ENCODE measurements at places on chromosomes 2 and 18.

GRCh38 chr2:214246417-214246816 is 164.4 kb upstream of the VWC2L start:
- no peak for DNase-seq

DNA sequence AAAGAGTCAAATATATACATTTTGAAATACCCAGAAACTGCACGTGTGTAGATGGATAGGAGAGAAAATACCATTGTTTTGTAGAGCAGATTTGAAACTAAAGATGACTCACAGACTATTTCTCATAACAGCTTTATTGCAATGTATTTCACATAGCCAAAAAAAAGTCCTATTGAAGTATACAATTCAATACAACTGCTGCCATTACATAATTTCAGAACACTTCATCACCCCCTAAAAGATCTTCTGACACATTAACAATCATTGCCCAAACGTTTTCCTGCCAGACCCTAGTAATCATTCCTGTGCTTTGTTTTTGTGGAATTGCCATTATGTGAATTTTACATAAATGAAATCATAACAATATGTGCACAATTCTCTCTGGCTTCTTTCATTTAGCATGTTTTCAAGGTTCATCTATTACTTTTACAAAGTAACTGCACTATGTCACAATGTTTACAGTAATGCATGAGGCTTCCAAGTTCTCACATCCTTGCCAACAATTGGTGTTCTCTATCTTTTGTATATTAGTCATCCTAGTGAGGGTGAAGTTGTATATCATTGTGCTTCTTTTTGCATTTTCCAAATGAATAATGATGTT is 378.6 kb upstream of the CWC22 start:
- DNase-seq, result no peak

DNA sequence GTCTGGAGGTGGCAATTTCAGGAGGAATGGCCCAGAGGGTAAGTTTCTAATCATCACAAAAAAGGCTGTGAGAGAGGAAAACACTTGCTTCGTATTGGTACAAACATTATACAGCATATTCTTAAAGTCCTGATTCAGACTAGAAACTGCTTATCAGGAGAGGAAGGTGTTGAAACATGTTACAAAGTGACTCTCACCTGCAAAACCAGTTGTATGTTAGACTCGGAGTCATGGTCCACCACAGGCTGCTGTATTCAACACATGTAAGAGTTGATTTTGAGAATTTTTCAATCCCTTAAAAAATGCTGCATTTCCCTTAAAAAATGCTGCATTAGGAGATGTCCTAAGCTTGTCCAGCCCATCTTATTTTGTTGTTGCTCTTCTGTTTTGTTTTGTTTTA is 61.5 kb downstream of the MBP start:
- no peak for DNase-seq

DNA sequence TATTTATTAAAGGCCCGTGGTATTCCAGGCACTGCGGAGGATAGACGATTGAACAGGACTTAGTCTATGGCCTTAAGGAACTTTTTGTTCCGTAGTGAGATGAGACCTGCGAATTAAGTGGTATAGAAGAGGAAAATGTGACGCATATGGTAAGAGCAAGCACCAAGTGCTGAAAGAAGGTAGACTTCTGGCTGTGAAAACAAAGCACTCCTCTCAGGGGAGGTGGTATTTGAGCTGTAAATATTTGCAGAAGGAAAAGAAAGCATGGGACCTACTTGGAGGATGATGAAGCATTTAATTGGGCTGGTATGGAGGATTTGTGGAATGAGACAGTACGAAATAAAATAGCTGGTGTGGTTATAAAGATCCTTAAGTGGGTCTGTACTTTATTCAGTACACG is 62.5 kb downstream of the GPR39 start:
- no peak for DNase-seq

DNA sequence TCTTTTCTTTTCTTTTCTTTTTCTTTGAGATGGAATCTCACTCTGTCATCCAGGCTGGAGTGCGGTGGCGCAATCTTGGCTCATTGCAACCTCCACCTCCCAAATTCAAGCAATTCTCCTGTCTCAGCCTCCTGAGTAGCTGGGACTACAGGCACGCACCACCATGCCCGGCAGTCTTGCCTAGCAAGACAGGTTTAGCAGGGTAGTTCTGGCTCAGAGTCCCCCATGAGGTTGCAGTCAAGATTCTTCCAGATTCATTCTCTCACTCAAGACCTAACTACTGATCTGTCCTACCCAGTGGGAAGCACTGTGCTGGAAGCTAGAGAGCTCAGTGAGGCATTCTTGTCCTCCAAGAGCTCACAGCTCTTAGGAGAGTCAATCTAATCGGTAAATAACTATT is 17.6 kb upstream of the ZAP70 start:
- no peak for DNase-seq

- DNase-seq, result no peak
Measured at GRCh38 chr2:160022162-160022561, 40.3 kb downstream of the PLA2R1 start.

DNA sequence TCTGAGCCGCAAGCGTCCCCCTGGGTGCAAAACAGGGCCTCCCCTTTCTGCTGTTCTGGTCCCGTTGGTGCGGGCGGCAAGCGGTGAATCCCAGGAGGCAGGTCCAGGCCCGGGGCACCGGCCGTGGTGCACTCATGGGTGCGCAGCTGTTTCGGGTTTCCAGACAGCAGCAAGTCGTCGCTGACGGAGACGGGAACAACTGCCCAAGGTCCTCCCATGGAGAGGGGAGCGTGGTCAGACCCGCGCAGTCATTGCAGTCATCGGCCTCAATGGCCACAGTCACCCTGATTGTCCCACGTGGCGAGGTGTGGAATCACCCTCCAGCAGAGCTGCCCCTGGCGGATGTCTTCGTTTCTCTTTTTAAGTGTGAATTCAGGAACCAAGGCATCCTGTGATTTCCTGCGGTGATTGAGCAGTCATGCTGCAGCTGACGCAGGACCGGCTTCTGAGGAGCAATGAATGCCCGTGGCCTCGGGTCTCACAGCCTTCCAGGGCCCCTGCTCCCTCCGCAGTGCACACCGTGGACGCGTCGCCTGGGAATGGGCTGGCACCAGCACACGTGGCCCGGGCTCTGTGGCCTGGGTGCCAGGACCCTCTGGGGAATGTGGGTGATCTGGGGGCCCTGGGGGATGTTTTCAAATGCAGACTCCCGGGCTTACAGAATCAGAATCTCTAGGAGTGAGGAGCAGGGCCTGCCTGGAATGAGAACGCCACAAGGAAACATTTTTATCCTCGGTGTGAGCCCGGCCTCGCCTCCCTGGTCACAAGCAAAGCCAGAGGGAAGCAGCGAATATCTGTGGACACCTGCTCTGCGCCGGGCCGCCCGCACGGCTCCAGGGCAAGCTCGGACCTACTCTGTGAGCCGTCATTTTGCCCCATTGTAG is 244.2 kb upstream of the SALL3 start:
- no peak for DNase-seq

DNA sequence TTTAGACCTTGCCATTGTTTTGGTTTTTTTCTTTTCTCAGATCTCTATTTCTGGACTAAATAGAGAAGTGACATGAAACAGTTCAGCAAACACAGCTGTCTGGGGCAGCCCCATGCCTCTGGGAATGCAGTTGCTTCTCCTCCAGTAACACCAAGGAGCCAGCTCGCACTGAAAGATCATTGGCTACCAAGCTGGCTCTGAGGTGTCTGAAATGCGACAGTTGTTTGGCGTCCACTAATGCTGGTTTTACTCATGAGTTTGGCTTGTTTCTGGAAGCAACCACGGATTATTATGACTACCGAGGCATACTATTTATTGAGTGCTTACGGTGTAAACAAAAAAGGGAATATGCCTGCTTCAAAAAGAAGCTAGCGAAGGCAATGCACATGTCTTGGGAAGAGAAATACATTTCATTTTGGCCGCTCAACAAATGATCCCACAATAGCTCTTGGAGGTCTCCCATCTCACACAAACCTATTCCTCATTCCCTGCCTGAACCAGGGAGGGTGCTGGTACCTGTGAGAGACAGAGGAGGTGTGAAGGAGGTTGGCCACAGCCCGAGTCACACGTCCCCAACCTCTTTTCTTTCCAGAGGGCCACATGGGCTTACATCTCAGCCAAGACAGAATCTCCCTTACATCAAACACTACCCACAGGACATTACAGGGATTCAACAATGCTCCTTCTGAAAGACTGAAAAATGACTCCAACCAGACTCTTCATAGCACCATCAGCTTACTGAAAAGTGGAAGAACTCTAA is 37.5 kb upstream of the NEB start:
- no peak for DNase-seq

DNA sequence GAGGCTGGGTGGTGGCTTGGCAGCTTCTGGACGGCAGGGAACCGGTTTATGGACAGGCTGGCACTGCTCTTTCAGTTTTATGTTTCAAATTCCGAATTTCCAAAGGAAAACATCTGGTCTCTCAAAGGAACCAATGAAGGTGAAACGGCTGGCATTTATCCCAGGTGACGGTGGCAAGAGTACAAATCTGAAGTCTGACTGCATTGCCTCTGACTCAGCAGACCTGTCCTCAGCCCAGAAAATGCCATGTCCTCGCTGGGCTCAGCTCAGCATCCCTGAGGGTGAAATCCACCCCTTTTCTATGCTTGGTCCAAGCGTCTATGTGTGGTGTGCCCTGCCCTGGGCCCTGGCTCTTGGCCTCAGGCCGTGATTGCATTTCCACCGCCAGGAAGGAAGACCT is 38.1 kb downstream of the NAPG start:
- no peak for DNase-seq

DNA sequence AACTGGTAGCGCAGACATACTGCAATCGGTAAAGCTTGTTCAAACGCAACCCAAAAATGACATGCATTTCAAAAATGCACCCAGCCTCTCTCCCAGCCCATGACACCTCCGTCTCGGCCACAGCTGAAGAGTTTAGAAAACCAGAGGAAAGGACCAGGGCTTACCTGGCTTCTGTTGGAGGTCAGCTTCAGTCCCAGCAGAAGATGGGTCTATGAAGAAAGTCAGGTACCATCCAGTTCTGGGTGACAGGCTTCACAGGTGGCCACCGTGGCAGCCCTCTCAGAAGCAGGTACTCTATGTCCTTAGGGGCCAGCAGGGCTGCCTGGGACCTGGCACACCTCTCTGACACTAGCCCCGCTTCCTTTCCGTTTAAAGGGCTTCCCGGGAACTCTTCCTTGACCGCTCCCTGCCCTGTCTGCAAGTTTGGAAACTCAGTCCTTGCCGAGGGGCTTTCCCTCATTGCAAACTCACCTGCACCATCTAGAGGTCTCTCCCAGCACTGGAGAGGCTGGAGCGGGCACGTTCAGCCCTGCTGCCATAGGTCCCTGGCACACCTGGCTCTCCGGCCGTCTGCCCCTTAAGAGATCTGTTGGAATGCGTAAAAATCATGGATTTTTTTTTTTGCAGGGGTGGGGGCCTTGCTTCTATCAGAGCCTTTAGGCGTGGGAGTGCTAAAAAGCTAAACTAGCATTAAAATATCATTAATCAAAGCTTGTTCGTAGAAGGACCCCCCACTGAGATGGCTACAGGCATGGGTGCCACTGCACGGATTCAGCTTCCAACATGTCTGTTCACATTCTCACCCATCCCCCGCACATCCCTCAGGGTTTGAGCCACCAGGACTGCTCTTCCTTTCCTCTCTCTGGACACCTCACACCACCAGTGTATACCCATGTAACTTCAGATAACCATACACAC is at the start of gene EDAR:
Gene EDAR (minus strand): TSS at position 425 of the 918 bp plus-strand sequence. CDS start 58,206 bp downstream, outside the sequence.
- no peak for DNase-seq

DNA sequence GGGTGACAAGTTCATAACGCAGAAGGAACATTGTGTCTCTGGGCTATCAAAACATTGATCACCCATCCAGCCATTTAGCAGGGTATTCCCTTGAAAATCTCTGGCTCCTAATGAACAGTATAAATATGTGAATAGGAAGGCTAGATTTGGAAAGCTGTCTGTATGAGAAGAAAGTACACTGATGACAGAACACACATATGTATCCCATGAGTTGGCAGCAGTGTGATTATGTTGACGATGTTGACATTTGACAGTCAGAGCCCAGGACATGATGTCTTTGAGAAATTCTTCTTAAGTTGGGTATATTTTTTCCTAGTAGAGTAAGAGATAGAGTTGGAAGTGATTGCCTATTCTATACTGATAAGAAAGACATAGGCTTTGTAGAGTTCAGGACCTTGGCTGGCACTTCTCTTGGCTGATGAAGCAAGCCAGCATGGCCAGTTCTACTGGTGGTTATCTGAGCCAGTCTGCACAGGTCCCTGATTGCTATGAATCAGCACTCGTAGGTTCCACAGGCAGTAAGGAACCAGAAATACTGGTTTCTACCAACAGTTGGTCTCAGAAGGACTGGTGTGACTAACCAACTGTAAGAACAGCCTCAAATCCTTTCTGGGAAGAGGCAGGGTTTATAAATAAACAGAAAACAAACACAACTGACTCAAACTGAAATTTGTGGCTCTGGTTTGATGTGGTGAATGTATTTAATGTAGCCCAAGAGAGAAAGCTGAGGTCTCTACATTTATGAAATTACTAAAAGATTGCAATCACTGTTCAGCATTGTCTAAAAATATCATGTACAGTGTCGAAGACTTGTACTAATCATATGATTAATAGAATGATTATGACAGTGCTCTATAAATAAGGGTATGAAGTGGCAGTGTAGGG is 43.9 kb upstream of the RAPH1 start:
- DNase-seq, result no peak

DNA sequence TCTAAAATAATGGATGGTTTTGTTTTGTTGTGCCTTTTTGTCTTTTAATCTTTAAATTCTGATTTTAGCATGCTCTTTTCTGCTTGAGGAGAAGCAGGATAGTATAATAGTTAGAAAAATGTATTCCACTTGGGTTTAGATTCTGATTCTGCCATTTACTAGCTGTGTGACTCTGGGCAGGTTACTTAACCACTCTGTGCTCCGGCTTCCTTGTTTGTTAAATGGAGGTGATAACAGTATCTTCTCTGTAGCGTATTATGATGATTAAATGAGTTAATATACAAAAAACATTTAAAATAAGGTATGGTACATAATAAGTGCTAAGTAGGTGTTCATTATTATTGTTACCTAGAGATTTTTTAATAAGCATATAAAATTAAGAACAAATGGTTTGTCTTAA is 26.9 kb upstream of the IL18RAP start:
- no peak for DNase-seq

GRCh38 chr18:59149007-59149406 is 9.3 kb downstream of the SEC11C start:
- no peak for DNase-seq

DNA sequence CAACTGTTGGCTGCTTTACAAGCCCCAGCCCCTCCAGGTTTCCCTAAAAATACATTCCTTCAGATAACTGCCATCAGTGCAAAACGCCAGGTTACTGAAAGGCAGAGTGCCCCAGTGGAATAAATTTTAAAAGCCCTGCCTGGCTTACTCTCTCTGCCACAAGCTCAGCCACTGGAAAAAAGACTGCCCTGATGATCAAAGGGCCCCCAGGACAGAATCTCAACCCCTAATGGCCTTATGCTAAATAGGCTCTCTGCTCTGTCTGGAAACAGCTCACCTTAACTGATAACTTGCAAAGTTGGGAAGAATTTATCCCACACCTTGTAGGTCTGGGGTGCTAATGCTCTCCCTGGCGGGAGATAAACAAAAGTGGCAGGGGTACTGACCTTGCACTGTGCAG is 33.9 kb downstream of the CFAP53 start:
- no peak for DNase-seq

GRCh38 chr18:43888598-43888997 is 611.3 kb upstream of the SYT4 start:
- DNase-seq, result no peak
